Heart left ventricle (tissue), 16 donors: ENCODE measurements at places on chromosomes 16 and 17. TPM values are rescaled to one million over a fixed set of nuclear protein-coding genes. Genes with fewer than 3 reads are reported as not detected.
A peak's percentile ranks its signal among the peaks of the same experiment; 100 is the strongest.

DNA sequence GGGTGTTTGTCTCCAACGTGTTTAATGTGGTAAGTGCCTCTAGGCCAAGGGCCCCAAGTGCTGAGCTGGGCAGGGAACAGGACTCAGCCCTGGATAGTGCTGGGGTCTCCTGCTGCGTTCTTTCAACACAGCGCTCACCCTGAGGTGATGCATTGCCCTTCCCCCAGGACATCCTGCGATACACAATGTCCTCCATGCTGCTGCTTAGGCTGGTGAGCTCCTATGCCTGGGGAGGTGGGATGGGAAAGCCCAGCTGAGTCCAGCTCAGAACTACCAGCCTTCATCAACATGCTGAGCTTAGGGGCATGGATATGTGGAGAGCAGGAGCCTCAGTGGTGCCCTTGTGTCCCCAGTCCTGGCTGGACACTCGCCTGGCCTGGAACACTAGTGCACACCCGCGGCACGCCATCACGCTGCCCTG is 563 bp downstream of the ZACN start:
- DNase-seq = no peak

- DNase-seq = peak; percentile 95
These were observed 53.3 kb upstream of the TOB1 start for GRCh38 chr17:50919321-50920040.

- no peak for DNase-seq
These were observed 52.3 kb downstream of the RPTOR start for GRCh38 chr17:80596760-80597608.

- DNase-seq = no peak
These were observed 398.7 kb downstream of the SNX29 start for GRCh38 chr16:12375046-12375740.

- DNase-seq = no peak
These were observed 495.9 kb upstream of the RBFOX1 start for GRCh38 chr16:6836766-6837165.

CALB2 gene
- 0.86 TPM for polyA plus RNA-seq
